ENCODE measurements at places on chromosomes 4 and X.

DNA sequence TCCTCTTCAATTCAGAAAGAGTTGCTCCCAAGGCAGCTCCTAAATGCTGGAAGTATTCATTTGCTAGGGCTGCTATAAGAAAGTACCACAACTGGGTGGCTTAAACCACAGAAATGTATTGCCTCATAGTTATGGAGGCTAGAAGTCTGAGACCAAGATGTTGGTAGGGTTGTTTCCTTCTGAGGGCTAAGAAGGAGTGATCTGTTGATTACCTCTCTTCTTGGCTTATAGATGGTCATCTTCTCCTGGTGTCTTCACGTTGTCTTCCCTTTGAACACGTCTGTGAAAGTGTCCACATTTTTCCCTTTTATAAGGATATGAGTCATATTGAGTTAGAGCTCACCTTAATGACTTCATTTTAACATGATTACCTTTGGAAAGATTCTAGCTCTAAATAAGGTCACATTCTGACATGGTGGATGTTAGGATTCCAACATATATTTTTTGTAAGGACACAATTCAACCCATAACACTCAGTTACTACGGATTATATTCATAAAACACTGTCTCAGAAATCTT is 266.3 kb downstream of the SPATA18 start:
- DNase-seq: no peak

DNA sequence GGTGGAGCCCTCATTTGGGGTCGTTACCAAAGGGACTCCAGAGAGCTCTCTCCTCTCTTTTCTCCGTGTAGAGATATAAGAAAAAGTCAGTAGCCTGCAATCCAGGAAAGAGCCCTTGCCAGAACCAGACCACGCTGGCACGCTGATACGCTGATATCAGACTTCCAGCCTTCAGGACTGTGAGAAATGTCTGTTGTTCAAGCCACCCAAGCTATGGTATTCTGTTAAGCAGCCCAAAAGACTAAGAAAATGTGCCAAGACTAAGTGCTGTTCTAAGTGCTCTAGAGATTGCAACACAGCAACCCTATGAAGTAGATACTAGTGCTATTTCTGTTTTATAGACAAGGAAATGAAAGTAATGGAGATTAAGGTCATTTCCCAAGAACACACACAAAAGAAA is 205.7 kb downstream of the CAMK2D start:
- DNase-seq: no peak

DNA sequence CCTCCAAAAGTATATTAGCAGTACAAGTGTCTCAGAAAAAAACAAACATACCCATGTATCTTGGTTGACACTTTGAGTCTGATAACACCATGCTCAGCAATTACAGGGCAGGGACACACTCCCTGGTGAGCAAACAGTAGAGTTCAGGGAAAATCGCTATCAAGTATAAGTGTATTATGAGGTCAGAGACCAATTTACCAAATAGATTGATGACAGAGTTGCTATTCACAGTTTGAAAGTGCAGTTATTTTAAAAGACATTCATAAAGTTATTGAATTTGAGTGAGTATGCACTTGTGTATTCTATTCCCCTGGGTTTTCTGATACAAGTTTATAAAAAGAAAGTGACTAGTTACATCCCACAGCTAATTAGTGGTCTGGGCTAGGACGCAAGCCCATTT is 10.2 kb upstream of the LONRF3 start:
- DNase-seq: no peak

DNA sequence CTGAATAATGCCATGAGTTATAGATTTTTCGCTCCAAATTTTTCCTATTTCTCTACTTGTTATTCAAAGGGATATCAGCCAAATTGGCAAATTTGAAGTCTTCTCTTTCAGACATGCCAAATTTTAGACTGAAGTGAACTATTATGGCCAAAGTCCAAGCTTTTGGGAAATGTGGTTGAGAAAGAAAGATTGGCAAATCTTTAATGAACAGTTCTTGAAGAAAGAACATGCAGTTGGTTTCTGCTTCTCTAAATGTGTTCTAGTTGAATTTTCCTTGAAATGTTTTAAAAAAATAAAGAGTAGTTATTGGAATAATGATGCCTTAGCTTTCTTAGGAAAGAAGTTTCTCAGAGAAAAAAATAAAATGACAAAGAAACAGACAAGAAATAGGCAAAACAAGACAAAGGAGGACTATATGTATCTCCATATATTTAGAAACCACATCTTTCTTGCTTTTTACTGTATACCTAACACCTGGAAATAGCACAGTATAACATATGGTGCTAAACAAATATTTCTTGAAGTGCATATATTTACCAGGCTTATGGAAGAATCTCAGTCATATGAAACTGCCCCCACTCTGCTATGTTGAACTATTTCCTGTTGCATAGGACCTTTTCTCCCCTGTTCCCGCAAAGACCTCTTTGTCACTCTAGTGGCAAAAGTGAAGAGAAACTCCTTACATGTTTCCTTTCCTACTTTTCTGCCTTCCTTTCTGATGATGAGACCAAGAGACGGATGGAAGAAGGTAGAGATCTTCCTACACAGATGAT is 250.0 kb downstream of the ARHGAP24 start:
- no peak for DNase-seq

GRCh38 chrX:75076429-75076828 is 79.7 kb downstream of the ABCB7 start:
- DNase-seq: no peak

DNA sequence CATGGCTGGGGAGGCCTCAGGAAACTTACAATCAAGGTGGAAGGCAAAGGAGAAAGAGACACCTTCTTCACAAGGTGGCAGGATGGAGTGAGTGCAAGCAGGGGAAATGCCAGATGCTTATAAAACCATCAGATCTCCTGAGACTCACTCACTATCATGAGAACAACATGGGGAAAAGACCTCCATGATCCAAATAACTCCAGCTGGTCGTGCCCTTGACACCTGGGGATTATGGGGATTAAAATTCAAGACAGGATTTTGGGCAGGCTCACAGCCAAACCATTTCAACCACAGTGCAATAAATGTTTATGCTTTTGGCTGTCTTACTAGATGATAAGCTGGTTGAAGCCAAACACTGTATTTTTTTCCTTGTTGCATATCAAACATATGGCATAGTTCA is 1112.4 kb downstream of the STIM2 start:
- no peak for DNase-seq

DNA sequence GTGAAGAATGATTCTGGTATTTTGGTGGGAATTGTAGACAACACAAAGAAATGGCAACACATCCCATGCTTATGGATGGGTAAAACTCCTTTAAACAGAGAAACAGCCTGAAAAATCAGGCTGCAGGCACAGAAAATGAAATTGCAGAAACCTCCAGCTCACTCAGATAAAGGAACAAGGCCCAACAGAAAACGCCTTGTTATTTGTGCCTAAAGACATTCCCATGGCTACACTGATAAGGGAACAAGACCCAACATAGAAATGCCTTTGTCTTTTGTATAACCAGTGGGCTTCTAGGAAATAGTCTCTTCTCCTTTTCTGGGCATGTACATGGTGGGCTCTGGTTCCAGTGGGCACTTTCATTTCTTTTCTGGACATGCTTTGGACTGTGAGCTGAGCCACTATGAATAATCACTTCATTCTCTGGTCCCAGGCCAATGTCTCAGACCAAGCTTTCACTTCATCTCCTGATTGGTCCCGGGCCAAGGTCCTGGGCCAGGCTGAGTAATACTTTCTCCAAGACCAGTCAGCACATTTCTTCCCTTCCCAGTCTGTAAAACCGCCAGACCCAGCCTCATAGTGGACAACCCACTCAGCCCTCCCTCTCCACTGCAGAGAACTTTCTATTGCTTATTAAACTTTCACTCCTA is 160.5 kb downstream of the TBX22 start:
- peak; percentile 14 for DNase-seq

- DNase-seq: no peak
These were observed 160.2 kb upstream of the CPEB2 start for GRCh38 chr4:14841801-14842768.

- DNase-seq: no peak
These were observed 48.6 kb downstream of the MAGEA9 start for GRCh38 chrX:149830192-149830873.

- no peak for DNase-seq
These were observed 11.8 kb upstream of the PDGFC start for GRCh38 chr4:156983366-156983765.

DNA sequence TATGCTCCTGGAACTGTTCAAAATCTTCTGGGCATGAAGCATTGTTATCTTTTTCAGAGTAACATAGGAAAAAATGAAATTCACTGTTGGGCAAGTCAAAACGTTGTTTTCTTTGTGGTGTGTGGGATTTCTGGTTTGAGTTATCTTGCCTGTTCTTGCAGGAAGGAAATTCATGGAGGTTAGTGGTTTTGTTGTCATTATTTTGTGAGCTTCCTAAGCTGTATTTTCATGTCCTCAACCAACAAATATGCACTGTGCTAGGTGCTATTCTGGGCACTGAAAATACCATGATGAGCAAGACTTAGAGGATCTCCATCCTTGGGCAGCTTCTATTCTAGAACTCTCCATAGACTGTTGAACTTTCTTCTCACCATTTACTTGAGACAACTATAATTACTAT is 16.9 kb downstream of the SPINK2 start:
- no peak for DNase-seq

DNA sequence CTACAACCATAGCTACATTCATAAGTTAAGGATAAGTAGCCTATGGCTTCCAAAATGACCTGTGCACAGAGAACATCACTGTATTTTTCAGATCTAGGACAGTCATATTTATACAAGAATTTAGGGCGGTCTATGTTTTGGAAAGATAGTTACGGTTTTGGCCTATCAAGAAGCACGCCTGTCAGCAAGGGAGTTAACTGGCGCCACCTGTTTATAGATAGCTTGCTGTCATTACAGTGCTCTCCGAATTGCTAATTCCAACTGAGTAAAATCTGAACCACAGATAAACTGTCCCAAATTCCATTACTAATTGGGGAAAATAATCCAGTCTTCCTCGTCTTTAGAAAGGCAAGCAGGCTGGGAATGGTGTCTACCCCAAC is 646 bp downstream of the ABCB7 start:
- no peak for DNase-seq

DNA sequence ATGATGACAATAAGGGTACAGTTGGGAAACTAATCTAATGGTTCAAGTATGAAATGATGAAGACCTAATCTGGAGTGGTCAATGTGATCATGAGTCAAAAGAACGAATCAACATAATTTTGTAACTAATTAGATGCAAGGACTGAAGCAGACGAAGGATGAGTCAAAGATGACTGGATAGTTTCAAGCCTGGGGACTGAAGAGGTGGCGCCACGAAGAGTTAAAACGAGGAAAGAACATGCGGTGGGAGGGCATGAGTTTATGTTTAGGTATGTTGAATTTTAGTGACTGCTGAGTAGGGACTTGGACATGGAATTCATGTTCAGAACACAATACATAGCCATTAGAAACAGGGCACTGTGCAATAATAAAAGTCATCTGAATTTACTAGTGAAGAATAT is 221.5 kb upstream of the FAM241A start:
- DNase-seq: no peak

DNA sequence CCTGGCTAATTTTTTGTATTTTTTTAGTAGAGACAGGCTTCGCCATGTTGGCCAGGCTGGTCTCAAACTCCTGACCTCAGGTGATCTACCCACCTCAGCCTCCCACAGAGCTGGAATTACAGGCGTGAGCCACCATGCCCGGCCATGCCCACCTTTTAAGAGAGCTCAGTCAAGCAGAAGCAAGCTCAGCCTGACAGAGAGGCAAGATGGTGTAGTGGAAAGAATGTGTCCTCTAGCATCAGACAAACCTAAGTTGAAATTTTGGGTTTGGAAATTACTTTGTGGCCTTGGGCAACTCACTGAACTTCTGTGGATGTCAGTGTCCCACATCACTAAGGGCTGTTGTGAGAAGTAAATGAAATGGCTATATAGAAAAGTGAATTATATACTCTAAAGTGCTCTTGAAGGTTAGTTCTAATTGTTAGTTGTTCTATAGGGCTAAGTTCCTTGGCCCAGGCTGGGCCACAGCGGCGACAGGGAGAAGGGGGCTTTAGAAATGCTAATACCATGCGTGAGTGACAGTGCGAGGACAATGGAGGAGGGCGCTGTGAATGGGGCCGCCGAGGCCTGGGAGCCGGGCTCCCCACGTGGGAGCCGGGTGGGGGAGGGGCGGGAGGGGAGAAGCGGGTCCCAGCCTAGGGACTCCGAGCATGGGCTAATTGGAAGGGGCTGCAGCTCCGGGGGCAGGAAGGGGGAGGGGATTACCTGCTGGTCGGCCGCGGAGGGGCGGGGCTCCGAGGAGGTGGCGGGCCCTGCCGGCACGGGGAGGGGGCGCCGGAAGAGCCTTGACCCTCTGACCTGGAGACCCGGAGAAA is 15.6 kb downstream of the PJA1 start:
- peak; percentile 69 for DNase-seq

- DNase-seq: no peak
These were observed 185.5 kb downstream of the PTTG2 start for GRCh38 chr4:38145741-38146140.

GRCh38 chr4:1055721-1056590 is 44.5 kb downstream of the FGFRL1 start:
- DNase-seq: peak; percentile 90

DNA sequence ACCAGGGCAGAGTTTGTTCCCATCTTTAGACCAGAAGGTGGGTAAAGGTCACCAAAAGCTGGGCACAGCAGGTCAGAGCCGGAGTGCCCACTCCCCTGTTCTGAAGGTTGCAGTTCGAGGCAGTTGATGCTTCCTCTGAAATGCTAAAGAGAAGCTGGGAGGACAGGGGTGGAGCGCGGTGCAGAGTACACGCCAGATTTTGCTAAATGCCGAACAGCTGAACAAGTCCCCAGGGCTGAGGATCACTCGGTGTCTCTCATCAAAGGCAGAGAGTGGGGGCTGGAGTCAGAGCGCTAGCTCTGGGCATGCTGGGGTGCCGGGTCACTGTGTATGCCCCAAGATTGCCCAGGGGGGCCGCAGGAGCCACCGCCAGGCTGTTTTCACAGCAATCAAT is 197.0 kb downstream of the BCOR start:
- DNase-seq: no peak

DNA sequence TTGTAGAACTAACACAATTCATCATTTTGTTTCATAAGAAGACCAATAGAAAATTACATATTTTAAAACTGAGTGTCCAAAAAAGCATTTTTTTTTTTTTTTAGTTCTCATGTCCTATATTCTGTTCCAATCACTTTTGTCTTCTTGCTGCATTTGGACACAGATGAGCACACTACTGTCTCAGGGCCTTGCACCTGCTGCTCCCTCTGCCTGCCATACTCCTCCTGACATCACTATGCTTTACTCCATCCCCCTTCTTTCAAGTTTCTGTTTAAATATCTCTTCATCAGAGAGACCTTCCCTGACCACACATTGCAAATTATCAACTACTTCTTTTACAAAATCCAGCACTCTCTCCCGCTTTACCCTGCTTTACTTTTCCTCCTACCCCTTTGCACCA is 230.7 kb upstream of the GK2 start:
- DNase-seq: no peak

- no peak for DNase-seq
These were observed 96.0 kb upstream of the RAB40AL start for GRCh38 chrX:102840871-102841705.

DNA sequence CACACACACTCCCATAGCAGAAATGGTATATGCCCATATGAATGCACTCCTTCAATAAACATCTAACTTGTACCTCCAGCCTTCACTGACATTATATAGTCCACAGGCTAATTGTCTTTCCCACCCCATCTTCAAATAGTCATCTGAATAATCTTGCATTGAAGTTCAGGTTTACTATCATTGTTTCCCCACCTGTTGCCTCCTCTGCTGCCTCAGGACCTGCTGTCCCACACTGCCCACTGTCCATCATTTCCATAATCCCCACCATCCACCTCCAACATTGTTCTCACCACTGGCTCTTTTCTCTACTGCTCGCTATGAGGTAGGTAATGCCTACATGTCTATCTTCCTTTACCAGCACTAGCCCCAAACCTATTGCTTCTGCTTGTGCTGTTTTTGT is 66.1 kb downstream of the TBC1D9 start:
- DNase-seq: no peak

Data from lower leg skin (tissue), 4 donors.